Spleen (tissue), 13 donors: ENCODE measurements at places on chromosomes 7 and 10.

- H3K4me1 ChIP-seq, result peaks cover 8% of the 10 kb centered on the region
- H3K27ac ChIP-seq, result no peak overlapping the region
- DNase-seq, result peak; percentile 60
- no peaks in the 10 kb centered on the region for H3K36me3 ChIP-seq
- no peak overlapping the region for H3K4me3 ChIP-seq
- H3K27me3 ChIP-seq, result no peaks in the 10 kb centered on the region
These were observed 67.7 kb upstream of the AQP1 start for GRCh38 chr7:30843741-30844482.

DNA sequence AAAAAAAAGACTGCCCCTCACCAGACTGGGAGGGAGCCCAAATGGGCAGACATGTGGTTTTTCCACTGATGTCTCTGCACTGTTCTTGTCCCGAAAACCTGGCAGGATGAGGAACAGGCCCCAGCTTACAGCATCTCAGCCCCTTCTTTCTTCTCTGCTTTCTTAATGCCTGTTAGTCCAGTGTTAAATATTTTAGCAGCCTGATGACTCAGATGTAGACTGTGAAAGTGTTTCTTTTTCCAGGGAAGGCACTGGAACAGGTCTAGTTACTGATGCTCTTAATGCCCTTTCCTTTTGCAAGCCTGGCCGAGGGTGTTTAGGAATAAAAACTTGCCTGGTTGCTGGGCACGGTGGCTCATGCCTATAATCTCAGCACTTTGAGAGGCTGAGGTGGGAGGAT is 107.7 kb downstream of the TACC2 start:
- H3K4me1 ChIP-seq, result no peaks in the 10 kb centered on the region
- no peak for DNase-seq
- H3K4me3 ChIP-seq, result no peak overlapping the region
- H3K36me3 ChIP-seq, result no peaks in the 10 kb centered on the region

GRCh38 chr10:60430836-60431597 is 41.3 kb upstream of the ANK3 start:
- no peak overlapping the region for H3K4me3 ChIP-seq
- peaks cover 4% of the 10 kb centered on the region for H3K4me1 ChIP-seq
- no peaks in the 10 kb centered on the region for H3K36me3 ChIP-seq
- DNase-seq, result no peak
- no peaks in the 10 kb centered on the region for H3K27me3 ChIP-seq

GRCh38 chr10:73408978-73409521 is 4.8 kb downstream of the ANXA7 start:
- H3K27me3 ChIP-seq, result no peaks in the 10 kb centered on the region
- no peak overlapping the region for H3K4me3 ChIP-seq
- peaks cover 24% of the 10 kb centered on the region for H3K36me3 ChIP-seq
- peaks cover 45% of the 10 kb centered on the region for H3K4me1 ChIP-seq
- H3K27ac ChIP-seq, result no peak overlapping the region
- DNase-seq, result no peak

DNA sequence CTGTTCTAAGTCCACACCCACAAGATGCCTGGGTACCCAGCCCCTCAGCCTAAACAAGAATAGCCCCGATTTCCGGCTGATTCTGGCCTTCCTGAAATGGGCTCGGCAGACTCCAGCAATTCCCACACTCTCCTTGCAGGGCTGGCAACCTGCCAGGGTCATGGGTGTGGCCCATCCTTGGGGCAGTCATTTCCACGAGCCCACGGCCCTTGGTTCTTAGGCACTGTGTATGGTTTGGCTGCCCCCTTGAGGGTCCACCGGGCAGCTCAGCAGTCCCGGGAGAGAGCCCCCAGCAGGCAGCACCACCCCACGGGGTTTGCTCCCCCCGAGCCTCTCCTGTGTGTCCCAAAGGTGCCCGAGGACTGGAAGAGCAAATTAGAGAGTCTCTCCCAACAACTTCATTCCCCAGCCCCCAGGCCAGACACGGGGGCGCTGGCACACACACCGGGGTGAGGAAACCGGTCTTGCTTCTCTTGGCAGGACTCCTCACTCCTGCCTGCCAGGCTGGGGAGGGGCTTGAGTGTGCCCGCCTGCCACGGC is 142.2 kb downstream of the EMX2 start:
- H3K27ac ChIP-seq, result no peak overlapping the region
- no peaks in the 10 kb centered on the region for H3K27me3 ChIP-seq
- no peaks in the 10 kb centered on the region for H3K4me1 ChIP-seq
- no peaks in the 10 kb centered on the region for H3K36me3 ChIP-seq
- no peak for DNase-seq

GRCh38 chr7:34365011-34365410 is 293.0 kb upstream of the NPSR1 start:
- no peak overlapping the region for H3K4me3 ChIP-seq
- H3K27me3 ChIP-seq, result no peaks in the 10 kb centered on the region
- H3K4me1 ChIP-seq, result no peaks in the 10 kb centered on the region
- no peak for DNase-seq

DNA sequence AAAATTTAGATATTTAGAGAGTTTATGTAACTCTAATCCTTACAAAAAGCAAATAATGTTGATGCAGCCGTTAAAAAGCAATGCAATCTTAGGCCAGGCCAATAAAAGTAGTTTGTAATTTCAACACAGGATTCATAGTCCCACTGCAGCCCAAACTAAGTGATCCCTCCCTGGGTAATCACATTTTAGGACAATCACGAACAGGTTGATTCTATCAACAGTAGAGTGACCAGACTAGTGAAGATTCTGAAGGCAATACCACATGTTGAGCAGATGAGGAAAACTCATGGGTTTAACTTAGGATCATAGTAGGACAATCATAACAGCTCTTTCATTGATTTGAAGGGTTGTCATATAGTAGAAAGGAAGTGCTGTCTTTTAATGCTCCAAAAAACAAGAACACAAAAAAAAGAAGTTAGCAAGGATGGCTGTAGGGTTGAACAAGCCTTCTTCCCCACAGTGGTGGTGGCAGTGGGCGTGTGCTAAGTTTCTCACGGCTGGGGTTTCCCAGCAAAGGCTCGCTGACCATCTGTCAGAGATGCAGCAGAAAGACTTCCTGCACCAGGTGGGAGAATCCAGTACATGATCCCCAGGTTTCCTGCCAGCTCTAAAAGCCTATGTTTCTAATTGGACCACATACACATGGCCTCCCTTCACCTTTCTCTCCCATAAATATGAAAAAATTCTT is 212.2 kb downstream of the CHRM2 start:
- no peaks in the 10 kb centered on the region for H3K4me1 ChIP-seq
- no peaks in the 10 kb centered on the region for H3K36me3 ChIP-seq
- H3K4me3 ChIP-seq, result no peak overlapping the region
- no peak for DNase-seq
- H3K27me3 ChIP-seq, result no peaks in the 10 kb centered on the region

GRCh38 chr10:127034034-127034633 is 128.9 kb downstream of the DOCK1 start:
- no peaks in the 10 kb centered on the region for H3K4me1 ChIP-seq
- no peak overlapping the region for H3K27ac ChIP-seq
- H3K4me3 ChIP-seq, result no peak overlapping the region
- H3K27me3 ChIP-seq, result no peaks in the 10 kb centered on the region

- no peaks in the 10 kb centered on the region for H3K4me1 ChIP-seq
- H3K36me3 ChIP-seq, result no peaks in the 10 kb centered on the region
- no peak for DNase-seq
- H3K4me3 ChIP-seq, result no peak overlapping the region
- H3K27ac ChIP-seq, result no peak overlapping the region
These were observed 12.1 kb upstream of the STK17A start for GRCh38 chr7:43570688-43571365.

- H3K4me3 ChIP-seq, result no peak overlapping the region
- H3K27me3 ChIP-seq, result no peaks in the 10 kb centered on the region
- no peaks in the 10 kb centered on the region for H3K36me3 ChIP-seq
- no peak for DNase-seq
- no peak overlapping the region for H3K27ac ChIP-seq
These were observed 128.3 kb downstream of the SKAP2 start for GRCh38 chr7:26735976-26736600.

DNA sequence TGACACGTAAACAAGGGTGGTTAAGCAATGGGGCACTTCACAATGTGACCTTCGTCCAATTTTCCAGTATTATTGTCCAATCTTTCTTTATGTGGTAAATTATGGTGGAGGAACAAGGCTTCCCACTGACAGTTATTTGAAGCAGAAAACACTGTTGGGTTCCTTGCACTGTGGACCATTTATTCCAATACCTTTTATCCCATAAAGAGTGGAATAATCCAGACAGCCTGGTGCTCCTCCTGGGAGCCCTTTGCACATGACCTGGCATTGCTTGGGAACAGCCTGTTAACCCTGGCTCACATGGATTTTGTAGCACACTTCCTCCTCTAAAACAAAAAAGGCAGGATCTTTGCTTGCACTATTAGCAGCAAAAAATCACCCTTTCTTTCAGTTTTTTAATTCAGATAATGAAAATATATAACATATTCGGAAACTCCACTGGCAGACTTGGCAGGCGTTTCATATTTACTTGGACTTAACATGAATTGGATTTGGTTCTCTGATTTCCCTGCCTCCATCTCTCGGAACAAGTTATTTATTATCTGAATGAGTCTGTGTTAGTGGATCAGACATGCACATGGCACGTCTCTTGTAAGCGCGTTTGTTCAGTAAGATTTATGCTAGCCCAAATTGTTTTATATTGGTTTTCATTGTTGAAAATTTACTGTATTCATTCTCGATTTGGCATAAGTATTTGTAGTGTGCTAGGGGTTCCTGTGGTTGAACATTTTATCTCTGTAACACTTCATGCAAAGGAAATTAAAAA is 59.3 kb downstream of the BMPER start:
- no peak for DNase-seq
- no peaks in the 10 kb centered on the region for H3K36me3 ChIP-seq
- no peaks in the 10 kb centered on the region for H3K4me1 ChIP-seq
- H3K27me3 ChIP-seq, result no peaks in the 10 kb centered on the region

DNA sequence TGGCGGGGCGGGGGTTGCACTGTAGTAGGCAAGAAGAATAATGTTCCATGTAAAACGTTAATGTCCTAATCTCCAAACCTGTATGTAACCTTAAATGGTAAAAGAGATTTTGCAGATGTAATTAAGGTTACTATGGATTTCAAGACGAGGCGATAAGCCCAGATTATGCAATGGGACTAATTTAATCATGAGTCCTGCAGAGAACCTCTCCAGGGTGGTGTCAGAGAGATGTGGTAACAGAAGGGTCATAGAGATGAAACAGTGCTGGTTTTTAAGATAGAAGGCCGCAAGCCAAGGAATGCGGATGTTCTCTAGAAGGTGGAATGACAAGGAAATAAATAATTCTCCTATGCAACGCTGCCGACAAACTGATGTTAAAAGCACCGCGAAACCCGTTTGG is 57.1 kb downstream of the UBE3C start:
- no peaks in the 10 kb centered on the region for H3K36me3 ChIP-seq
- H3K4me3 ChIP-seq, result no peak overlapping the region
- H3K27me3 ChIP-seq, result no peaks in the 10 kb centered on the region
- H3K27ac ChIP-seq, result no peak overlapping the region

- H3K4me1 ChIP-seq, result no peaks in the 10 kb centered on the region
- H3K27me3 ChIP-seq, result no peaks in the 10 kb centered on the region
- no peak overlapping the region for H3K4me3 ChIP-seq
- no peak for DNase-seq
These were observed 18.1 kb downstream of the HACD1 start for GRCh38 chr10:17599089-17599488.

GRCh38 chr7:150631084-150631826 is 930 bp downstream of the GIMAP6 start:
- H3K27me3 ChIP-seq, result no peaks in the 10 kb centered on the region
- peak; percentile 85 for DNase-seq
- H3K4me1 ChIP-seq, result peaks cover 70% of the 10 kb centered on the region
- no peaks in the 10 kb centered on the region for H3K36me3 ChIP-seq

DNA sequence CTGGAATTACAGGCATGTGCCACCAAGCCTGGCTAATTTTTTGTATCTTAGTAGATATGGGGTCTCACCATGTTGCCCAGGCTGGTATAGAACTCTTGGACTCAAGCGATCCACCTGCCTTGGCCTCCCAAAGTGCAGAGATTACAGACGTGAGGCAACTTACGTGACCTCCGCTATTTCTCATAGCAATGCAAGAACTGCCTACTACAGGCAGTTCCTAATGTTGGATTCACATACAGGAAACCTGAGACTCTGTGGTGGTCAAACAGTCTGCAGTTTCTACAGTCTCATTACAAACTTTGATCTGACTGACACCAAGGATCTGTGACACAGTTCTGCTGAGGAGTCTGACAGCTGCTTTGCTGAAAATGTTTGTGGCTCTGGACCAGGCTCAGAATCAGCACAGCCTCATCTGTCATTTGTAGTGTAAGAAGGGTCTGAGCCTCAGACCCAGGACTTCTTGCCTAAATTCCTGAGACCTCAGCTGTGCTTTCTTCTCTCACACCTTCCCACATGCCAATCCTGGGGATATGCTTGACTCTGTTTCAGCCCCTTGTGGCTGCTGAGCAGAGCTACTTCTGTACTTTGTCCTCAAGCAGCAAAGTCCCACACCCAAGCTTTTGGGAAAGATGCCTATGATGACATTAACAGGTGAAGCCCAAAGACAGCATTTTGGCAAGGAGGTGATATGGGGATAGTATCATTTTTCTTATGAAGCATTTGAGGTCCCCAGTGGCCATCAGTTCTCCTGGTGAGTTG is 48.0 kb upstream of the CYP2C9 start:
- no peak for DNase-seq
- H3K27ac ChIP-seq, result no peak overlapping the region
- no peaks in the 10 kb centered on the region for H3K4me1 ChIP-seq
- no peaks in the 10 kb centered on the region for H3K27me3 ChIP-seq

- H3K36me3 ChIP-seq, result no peaks in the 10 kb centered on the region
- H3K27ac ChIP-seq, result no peak overlapping the region
- H3K4me1 ChIP-seq, result no peaks in the 10 kb centered on the region
- H3K27me3 ChIP-seq, result no peaks in the 10 kb centered on the region
These were observed 68.4 kb upstream of the PRPS1L1 start for GRCh38 chr7:18096087-18096486.

- no peak for DNase-seq
- H3K4me3 ChIP-seq, result no peak overlapping the region
- H3K27ac ChIP-seq, result peak overlapping the region; percentile 83
These were observed 106.6 kb downstream of the PRKCQ start for GRCh38 chr10:6473430-6473829.

- H3K27me3 ChIP-seq, result no peaks in the 10 kb centered on the region
- no peak overlapping the region for H3K27ac ChIP-seq
- H3K4me1 ChIP-seq, result no peaks in the 10 kb centered on the region
- no peaks in the 10 kb centered on the region for H3K36me3 ChIP-seq
- no peak overlapping the region for H3K4me3 ChIP-seq
- no peak for DNase-seq
These were observed 39.2 kb upstream of the TMEM273 start for GRCh38 chr10:49227406-49227805.

DNA sequence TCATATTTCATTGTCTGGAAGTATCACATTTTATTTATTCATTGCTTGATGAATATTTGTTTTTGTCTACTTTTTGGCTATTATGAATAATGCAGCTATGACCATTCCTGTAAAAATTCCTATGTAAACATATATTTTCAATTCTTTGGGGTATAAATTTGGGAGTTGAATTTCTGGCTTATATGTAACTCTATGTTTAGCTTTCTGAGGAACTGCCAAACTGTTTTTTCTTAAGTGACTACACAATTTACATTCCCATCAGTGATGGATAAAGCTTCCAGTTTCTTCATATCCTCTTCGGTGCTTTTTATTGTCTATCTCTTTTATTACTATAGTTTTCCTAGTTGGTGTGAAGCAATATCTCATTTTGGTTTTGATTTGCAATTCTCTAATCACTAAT is 115.6 kb upstream of the CXCL12 start:
- no peak overlapping the region for H3K4me3 ChIP-seq
- H3K27ac ChIP-seq, result no peak overlapping the region
- no peaks in the 10 kb centered on the region for H3K36me3 ChIP-seq
- no peak for DNase-seq
- no peaks in the 10 kb centered on the region for H3K4me1 ChIP-seq
- H3K27me3 ChIP-seq, result no peaks in the 10 kb centered on the region
